ENCODE measurements at places on chromosomes 6 and 20. TPM values are rescaled to one million over a fixed set of nuclear protein-coding genes. Genes with fewer than 3 reads are reported as not detected.

- peak; percentile 93 for DNase-seq
- H3K4me3 ChIP-seq: peak overlapping the region; percentile 75
- no peaks in the 10 kb centered on the region for H3K36me3 ChIP-seq
- H3K4me1 ChIP-seq: no peaks in the 10 kb centered on the region
- H3K27me3 ChIP-seq: no peaks in the 10 kb centered on the region
Measured at GRCh38 chr6:26055719-26056582, 31.3 kb upstream of the HFE start.

DNA sequence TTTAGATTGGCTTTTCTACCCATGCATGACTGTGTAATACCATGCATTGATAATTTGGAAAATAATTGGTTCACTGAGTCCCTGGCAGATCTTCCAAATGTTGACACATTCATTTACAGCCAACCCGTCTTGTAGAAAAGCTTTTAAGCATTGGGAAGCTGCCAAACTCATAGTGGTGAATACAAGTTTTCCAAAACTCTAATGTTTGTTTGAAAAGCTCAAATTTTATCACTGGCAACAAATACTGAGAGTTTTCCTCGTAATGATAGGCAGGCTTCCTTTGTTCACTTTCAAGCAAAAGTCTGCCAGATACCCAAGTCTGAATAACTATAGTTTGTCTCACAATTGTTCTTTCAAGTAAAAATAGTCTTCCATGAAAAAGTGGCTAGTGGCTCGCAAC is 143.0 kb downstream of the FIG4 start:
- no peak overlapping the region for H3K4me3 ChIP-seq
- H3K27me3 ChIP-seq: no peaks in the 10 kb centered on the region
- DNase-seq: no peak
- no peaks in the 10 kb centered on the region for H3K4me1 ChIP-seq

GRCh38 chr20:48761874-48762273 is 65.9 kb downstream of the PREX1 start:
- H3K27ac ChIP-seq: no peak overlapping the region
- no peak overlapping the region for H3K4me3 ChIP-seq
- no peaks in the 10 kb centered on the region for H3K27me3 ChIP-seq
- DNase-seq: no peak

DNA sequence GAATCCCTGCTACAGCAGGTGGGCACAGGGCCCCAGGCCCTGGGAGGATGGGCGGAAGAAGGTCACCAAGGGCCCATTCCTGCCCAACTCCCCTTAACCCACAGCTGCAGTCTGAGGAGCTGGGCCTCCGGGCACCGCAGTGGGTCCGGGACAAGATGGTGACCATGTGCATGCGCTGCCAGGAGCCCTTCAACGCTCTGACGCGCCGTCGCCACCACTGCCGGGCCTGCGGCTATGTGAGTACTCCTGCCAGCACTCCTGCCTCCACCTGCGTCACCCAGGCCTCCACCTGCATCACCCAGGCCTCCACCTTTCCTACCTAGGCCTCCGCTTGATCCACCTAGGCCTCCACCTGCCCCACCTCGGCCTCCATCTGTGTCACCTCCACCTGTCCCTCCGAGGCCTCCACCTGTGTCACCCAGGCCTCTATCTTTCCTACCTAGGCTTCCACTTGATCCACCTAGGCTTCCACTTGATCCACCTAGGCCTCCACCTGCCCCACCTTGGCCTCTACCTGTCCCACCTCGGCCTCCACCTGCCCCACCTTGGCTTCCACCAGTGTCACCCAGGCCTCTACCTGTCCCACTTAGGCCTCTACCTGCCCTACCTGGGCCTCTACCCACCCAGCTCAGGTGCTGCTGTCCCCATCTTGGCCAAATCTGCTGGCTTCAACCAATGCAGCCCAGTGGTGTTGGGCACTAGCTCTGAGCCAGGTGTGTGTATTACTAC is 16.8 kb downstream of the FGD2 start:
- no peaks in the 10 kb centered on the region for H3K27me3 ChIP-seq
- DNase-seq: no peak
- H3K27ac ChIP-seq: no peak overlapping the region
- no peak overlapping the region for H3K4me3 ChIP-seq

GRCh38 chr6:27312950-27313271 is 838 bp upstream of the POM121L2 start:
- no peaks in the 10 kb centered on the region for H3K4me1 ChIP-seq
- H3K27me3 ChIP-seq: peaks cover 20% of the 10 kb centered on the region

GRCh38 chr6:45738057-45738455 is 277.6 kb downstream of the CLIC5 start:
- H3K27me3 ChIP-seq: no peaks in the 10 kb centered on the region
- DNase-seq: no peak
- H3K4me1 ChIP-seq: peaks cover 4% of the 10 kb centered on the region
- H3K27ac ChIP-seq: no peak overlapping the region
- no peak overlapping the region for H3K4me3 ChIP-seq

DNA sequence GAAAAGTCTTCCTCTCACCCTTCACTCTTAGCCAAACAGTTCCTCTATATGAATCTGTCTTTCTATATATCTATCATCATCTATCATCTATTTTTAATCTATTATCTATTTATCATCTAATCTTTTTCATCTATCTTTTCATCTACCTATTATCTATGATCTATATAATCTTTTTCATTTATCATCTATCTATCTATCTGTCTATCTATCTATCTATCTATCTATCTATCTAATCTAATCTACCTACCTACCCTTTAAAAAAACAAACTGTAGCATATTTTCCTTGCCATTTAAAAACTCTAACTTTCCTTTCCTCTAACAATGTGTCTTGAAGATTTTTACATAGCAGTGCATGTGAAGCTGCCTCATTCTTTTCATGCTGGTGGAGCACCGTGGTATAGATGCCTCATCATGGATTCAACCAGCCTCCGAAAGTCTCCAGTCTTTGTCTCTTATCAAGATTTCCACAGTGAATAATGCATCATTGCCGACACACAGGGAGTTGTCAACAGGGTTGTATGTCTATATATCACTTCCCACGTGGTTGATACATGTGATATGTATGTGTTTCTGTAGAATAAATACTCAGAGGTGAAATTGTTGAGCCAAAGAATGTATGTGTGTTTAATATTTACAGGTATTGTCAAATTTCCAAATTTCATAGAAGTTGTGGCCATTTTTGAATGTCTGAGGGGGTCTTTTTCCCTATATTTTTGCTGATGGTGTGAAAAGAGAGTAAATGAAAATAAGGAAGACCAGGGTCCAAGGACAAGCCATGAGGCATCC is 51.3 kb downstream of the VEGFA start:
- H3K36me3 ChIP-seq: no peaks in the 10 kb centered on the region
- no peaks in the 10 kb centered on the region for H3K27me3 ChIP-seq
- DNase-seq: no peak

DNA sequence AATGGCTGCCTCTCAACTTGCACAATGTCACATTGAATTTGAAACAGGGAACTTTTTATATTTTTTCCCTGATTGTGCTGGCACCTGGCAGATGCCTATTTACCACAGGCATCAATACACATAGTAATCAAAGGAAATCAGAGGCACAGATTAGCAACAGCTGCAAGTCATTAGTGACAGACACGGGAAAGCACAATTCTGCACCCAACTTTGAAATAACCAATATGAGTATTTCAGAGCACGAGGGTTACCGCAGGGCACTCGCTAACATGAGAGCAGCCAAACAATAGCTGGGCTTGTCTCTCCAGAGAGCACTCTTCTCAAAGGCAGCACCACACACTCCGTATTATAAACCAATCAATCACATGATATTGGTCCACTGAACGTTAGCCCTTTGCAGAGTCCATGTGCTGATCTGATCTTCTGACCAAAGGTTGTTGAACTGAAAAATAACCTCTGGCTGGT is 149.5 kb downstream of the RNF144B start:
- no peaks in the 10 kb centered on the region for H3K4me1 ChIP-seq
- DNase-seq: no peak
- no peak overlapping the region for H3K4me3 ChIP-seq
- H3K27ac ChIP-seq: no peak overlapping the region
- H3K27me3 ChIP-seq: peaks cover 9% of the 10 kb centered on the region
- no peaks in the 10 kb centered on the region for H3K36me3 ChIP-seq

DNA sequence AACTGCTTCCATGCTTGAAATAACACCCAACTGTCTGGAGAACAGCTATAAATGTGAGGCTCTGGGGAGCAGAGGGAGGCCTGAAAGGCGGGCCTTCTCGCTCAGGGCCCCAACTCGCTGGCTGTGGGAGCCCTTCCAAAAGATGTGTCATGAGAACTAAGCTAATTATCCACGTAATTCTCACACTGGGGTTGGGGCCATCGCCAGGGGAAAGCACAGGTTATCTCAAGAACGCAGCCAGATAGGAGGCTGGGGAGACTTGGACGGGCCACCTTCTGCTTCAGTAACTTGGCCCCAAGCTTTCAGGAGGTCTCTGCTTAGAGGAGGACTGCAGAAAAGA is 1.6 kb downstream of the PXDC1 start:
- H3K27me3 ChIP-seq: no peaks in the 10 kb centered on the region
- peak overlapping the region; percentile 86 for H3K4me3 ChIP-seq
- H3K36me3 ChIP-seq: no peaks in the 10 kb centered on the region
- peaks cover 26% of the 10 kb centered on the region for H3K4me1 ChIP-seq
- DNase-seq: peak; percentile 61

DNA sequence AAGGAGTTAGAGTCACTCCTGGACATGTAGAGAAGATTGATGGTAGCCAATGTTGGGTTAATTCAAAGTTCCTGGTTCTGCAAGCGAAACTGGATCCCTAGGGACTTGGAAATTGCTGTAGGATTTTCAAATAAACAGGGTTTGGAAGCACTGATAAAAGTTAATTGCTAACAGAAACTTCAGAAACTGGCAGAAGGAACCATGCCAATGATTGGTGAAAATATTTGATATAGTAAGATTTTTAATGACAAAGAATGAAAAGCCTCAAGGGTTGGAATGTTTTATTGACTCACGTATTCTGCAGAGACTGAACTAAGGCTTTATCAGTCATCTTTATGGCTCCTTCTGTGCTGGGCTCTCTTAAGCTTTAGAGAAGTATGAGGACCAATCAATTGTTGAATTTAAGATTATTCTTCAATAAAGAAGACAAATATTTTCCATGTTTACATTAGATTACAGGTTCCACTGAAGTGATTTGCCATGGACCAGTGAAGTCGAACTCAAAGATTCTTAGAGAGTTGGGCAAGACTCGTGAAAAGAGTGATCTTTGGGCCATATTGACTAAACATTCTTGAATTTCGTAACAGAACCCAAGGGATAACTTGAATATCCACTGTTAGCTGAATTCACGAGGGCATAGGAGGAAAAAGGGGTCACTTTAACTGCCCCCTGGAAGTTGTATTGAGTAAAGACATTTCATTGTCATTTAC is 371.4 kb downstream of the HDGFL1 start:
- H3K36me3 ChIP-seq: no peaks in the 10 kb centered on the region
- no peak overlapping the region for H3K4me3 ChIP-seq
- H3K27ac ChIP-seq: no peak overlapping the region

DNA sequence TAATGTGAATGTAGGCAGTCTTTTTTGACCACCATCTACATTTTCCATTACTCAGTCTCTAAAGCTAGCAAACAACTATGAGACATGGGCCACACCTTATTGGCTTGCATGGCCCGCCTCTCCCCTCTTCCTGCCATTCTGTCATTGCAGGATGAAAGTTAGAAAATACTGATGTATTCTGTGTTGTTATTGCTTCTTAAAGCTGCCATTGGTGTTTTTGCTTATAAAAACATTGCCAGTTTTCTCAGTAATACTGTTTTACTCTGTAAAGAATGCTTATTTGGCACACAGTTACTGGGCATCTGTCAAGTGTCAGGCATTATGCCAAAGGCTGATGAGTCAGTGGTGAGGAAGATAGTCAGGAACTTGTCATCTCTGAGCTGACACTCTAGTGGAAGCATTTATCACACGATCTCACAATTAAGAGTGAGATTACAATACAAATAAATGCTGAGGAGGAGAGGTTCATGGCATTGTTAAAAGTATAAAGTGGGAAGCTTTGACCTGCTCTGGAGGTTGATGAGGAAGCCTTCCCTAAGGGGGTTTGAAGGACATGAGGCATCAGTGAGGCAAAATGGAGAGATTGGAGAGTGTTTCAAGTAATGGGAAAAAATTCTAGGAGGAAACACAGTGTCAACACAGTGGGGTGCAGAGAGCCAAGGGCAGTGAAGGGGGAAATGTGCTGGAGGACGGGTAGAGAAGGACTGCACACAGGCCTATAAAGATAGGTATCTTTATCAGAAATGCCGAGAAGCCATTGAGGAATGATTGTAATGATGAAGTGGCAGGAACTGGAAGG is 14.7 kb downstream of the KLHL32 start:
- H3K4me3 ChIP-seq: no peak overlapping the region
- no peaks in the 10 kb centered on the region for H3K4me1 ChIP-seq
- no peak for DNase-seq

DNA sequence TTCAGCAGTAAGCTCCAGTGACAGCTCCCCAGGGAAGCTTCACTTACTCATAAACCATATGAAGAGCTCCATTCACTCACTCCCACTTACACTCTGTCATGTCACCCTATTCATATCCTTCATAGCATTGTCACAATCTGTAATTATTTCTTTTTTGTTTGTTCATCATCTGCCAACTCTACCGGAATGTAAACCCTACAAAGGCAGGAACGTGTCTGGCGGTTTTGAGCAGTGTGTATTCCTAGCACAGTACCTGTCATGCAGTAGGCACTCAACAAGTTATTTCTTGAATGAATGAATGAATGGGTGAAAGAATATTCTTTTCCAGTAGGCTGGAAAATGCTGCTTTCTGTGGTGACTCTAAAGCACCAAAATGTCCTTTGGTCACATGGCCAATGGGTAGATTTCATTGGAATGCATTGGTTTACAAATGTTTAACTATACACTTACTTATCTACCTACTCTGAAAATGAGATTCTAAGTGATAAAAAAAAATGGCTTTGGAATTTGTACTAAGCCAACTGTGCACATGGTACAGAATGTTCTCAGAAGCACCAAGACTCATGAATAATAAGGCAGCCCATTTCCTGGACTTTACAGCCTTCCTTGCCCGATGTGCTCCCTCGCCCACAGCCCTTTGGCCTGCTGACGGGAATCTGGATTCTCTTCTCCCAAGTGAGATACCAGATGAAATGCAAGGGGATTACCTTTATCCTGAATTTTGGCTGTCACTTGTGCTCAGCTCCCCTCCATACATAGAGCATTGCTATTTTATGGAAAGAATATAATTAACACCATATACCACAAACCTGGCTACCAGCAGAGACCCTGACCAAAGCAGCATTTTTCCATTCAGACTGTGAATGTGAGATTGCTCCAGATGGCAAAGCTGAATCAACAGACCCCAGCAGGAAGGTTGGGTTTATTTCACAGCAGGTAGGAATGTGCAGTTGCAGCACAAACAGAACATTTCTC is 273.3 kb downstream of the ALDH8A1 start:
- peaks cover 8% of the 10 kb centered on the region for H3K4me1 ChIP-seq
- H3K4me3 ChIP-seq: no peak overlapping the region
- no peaks in the 10 kb centered on the region for H3K36me3 ChIP-seq
- H3K27ac ChIP-seq: no peak overlapping the region
- no peak for DNase-seq

- DNase-seq: no peak
- H3K4me3 ChIP-seq: no peak overlapping the region
- H3K27ac ChIP-seq: no peak overlapping the region
- peaks cover 27% of the 10 kb centered on the region for H3K4me1 ChIP-seq
Measured at GRCh38 chr20:50376888-50377459, 133.2 kb upstream of the PTPN1 start.

GRCh38 chr6:148952147-148953035 is 205.6 kb downstream of the UST start:
- no peaks in the 10 kb centered on the region for H3K27me3 ChIP-seq
- H3K4me3 ChIP-seq: no peak overlapping the region
- H3K27ac ChIP-seq: no peak overlapping the region
- no peak for DNase-seq
- no peaks in the 10 kb centered on the region for H3K36me3 ChIP-seq

Gene WFDC9
- polyA plus RNA-seq: not detected

Gene BPIFB4
- not detected for polyA plus RNA-seq

Gene BTNL2
- not detected for polyA plus RNA-seq

Gene SGK2
- polyA plus RNA-seq: 0.71 TPM

Gene ERGIC3
- 120 TPM for polyA plus RNA-seq

Gene IPCEF1
- 0.11 TPM for polyA plus RNA-seq

Gene XRN2
- 6.2 TPM for polyA plus RNA-seq

Data from heart left ventricle (tissue), 16 donors.